ENCODE measurements at places on chromosomes 12 and 14.

DNA sequence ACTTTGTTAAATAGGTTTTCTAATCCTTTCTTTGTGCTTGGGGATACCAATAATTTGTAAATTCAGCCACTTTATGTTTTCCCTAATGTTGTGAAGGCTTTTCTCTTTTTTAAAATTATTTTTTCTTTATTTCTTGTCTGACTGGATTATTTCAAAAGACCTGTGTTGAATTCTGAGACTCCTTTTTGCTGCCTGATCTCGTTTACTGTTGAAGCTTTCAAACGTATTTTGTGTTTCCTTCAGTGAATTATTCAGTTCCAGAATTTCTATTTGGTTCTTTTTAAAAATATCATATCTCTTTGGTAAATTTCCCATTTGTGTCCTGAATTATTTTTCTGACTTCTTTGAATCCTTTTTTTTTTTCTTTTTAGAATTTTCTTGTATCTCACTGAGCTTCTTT is 241.6 kb downstream of the LRIG3 start:
- no peak for DNase-seq

GRCh38 chr14:74575507-74575906 is 36.5 kb downstream of the LTBP2 start:
- no peak for DNase-seq

GRCh38 chr14:96583569-96584041 is 81.4 kb downstream of the PAPOLA start:
- no peak for DNase-seq

- DNase-seq = no peak
Measured at GRCh38 chr12:16670456-16671050, 64.6 kb upstream of the LMO3 start.

DNA sequence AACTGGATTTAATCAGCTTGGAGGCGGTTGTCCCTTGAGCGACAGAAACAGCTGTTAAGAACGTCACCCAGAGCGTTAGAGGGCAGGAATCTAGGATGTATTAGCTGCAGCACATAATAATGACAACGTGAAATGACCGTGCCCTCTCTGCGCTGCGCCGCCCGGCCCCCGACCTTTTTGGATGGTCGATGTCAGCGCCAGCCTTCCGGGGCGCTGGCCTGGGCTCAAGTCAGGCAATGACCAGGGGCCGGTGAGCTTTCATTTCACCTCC is 427 bp upstream of the TMEM120B start:
- DNase-seq = no peak

- DNase-seq = peak; percentile 66
Measured at GRCh38 chr14:96584199-96584906, 82.2 kb downstream of the PAPOLA start.

- DNase-seq = no peak
Measured at GRCh38 chr14:22226381-22226780, 362.6 kb downstream of the DAD1 start.

GRCh38 chr12:110080410-110080809 is 32.1 kb upstream of the C12orf76 start:
- no peak for DNase-seq

GRCh38 chr12:124273630-124274029 is 21.3 kb upstream of the RFLNA start:
- DNase-seq = peak; percentile 38

GRCh38 chr14:103629503-103630121 is 601 bp downstream of the KLC1 start:
- peak; percentile 47 for DNase-seq

DNA sequence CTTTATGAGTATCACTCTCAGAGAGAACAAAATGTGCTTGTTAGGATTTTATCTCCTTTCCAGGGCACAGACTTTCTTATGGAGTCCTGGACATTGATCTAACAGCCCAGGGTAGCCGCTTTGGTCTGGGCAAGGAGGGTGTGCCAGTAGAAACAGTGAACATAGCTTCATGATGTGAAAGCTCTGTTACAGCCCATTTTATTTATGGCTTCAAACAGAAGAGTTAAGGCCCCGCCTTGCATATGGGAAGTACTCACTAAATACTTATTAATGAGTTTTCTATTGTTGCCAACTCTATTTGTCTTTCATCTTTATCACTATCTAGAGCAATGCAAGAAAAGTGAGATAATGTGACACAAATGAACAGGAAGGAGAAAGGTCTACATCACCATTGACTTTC is 200.5 kb downstream of the NTF3 start:
- no peak for DNase-seq

GRCh38 chr12:2691006-2691344 is 103.8 kb upstream of the FKBP4 start:
- DNase-seq = peak; percentile 55

- peak; percentile 23 for DNase-seq
Measured at GRCh38 chr12:14394317-14395073, 29.0 kb downstream of the ATF7IP start.

GRCh38 chr12:86261578-86261977 is 5.4 kb upstream of the MGAT4C start:
- DNase-seq = no peak

GRCh38 chr14:100816950-100817901 is 8.7 kb upstream of the MEG3 start:
- DNase-seq = no peak

DNA sequence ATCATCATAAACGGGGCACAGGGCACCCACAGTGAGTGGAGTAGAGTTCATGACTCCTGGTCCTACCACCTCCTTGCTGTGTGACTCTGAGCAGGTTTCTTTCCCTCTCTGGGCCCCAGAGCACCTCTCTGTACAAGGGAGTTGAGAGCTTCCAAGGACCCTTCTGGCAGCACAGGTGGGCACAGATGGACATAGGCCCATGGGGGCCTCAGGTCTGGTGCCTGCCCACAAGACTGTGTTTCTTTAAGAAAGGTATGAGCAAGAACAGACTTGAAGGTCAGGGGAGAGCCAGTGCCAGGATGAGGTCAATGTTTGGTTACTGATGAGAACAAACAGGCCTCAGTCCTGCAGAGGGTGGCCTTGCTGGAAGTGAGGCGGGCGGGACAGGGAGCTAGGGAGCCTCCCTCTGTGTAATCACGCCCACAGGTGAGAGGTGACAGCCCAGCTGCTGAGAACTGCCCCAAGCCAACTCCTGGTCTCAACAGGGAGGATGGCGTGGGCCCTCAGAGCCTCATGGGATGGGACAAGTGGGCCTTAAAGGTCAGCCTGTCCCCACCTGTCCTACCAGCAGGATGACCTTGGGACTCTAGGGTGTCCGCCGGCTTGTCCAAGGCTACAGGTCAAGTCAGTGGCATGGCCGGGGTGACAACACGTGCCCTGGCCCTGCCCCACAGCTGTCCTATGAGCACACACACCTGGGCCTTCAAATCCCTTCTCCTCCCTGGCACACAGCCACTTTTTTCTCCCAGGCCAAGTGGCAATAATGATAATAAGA is 49.1 kb downstream of the CCDC85C start:
- DNase-seq = no peak

- no peak for DNase-seq
Measured at GRCh38 chr12:92987846-92988621, 58.9 kb upstream of the EEA1 start.

DNA sequence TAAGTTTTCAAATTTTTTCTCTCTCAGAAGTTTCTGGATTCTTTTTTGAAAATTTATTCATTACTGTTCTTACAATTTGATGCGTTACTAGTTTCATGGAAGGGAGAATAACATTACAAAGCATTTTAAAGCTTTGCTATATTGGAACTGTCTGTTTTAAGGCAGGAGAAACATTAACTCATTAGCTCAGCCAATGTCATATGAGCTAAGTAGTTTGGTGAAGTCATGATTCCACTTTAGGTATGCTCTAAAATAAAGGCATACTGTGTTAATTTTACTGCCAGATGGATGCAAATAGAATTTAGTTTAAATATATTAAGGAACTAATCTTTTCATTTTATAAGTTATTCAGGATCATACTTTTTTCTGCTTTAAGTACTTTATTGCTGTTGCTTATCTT is 46.0 kb downstream of the ARID2 start:
- no peak for DNase-seq

GRCh38 chr14:35556548-35556947 is 22.6 kb downstream of the INSM2 start:
- DNase-seq = no peak

GRCh38 chr12:93979189-93979588 is 169.2 kb upstream of the PLXNC1 start:
- DNase-seq = no peak

DNA sequence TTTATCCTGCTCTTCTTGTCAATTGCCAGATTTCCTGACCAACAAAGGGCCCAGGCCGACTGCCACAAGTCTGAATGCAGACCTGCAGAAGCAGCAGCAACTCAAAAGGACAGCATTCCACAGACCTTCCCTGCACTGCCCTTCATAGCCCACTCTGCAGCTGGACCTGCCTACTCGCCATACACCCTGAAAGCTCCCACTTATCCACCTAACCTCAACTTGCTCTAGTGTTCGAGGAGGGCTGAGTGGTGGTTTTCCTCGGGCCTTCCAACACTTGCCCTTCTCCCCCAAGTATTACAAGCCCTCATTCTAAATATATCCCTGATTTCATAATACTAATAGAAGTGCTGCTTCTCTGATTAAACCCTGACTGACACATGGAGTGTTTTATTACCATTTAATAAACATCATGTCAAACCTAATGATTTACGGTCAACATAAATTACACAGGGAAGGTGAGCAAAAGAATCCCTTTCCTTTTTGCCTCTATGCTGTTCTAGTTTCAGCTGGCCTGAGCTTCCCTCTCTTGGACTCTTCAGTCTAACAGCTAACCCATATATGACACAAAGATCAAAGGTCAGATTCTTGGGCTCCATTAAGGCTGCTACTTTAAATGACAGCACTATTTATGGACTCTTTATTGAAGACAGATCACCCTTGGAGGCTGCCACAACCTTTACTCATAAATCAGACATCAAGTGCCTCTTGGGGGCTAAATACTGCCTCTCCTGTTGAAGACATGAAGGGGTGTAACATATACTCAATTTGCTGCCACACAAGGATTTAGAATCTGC is 1546.9 kb upstream of the TMEM132C start:
- no peak for DNase-seq

DNA sequence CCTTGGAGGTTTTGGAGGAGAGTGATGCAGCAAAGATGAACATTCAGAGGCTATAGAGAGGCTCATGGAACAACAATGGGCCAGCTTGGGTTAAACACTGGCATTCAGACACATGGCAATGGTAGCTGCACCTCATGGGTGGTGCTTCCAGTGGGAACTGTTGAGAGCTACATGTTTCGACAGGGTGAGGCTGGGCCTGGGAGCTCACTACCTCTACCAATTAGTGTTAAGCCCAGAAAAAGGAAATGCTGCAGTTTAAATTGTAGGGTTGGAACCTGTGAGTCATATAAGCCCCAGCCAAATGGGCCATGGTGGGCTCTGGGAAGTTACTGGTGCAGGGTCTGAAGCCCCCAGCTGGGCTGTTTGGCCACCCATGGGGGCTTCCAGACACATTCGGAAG is 279.7 kb downstream of the ZFP36L1 start:
- DNase-seq = no peak

DNA sequence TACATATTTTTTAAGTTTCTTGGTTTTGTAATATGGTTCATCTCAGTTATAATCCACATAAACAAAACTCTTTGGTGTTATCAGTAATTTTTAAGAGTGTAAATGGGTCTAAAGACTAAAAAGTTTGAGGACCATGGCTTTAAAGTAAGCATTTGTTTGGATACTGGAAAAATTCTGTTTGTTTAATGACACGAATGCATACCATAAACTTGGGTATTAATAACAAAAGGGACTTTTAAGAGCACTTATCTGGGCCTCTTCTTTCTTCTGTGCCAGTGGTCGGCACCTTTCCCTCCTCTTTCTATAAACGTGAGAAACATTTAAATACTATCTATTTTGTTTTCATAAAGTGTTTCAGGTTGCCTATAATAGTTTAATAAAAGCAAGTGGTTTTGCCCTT is 47.4 kb downstream of the SAMD4A start:
- DNase-seq = no peak

DNA sequence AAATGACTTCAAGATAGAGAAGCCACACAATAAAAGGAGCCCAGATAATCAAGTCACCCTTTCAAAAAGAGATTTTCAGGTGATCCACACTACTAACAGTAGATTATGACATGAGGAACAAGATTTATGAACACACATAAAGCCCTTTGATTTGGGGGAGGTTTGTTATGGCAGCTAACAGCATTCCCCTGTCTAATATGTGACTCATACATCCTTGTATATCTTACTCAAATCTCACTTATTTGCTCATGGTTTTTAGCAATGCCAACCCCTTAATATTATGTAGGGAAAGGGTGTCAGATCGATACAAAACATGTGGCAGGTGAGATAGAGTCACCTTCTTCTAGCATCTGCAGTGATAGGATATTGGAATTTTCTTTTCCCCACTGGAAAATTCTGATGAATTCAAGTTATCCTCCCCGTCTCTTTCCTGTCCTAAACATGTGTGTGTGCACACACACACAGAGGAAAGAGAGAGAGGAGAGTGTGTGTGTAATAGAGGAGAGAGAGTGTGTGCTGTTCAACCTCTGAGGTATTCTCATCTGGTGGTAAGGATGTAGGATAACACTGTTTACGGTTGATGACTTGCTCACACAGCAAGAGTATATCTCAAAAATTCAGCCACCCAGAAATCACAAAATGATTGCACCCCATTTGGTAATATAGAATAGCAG is 319.9 kb downstream of the KCNC2 start:
- DNase-seq = no peak

GRCh38 chr14:105067140-105067968 is 2.1 kb upstream of the GPR132 start:
- no peak for DNase-seq

- no peak for DNase-seq
Measured at GRCh38 chr14:75697386-75697785, 36.3 kb downstream of the TTLL5 start.

GRCh38 chr14:65366802-65367565 is 45.5 kb upstream of the FUT8 start:
- no peak for DNase-seq

- no peak for DNase-seq
Measured at GRCh38 chr14:76814726-76815645, 2.3 kb upstream of the ANGEL1 start.

- DNase-seq = no peak
Measured at GRCh38 chr12:65728455-65728847, 95.8 kb upstream of the HMGA2 start.

DNA sequence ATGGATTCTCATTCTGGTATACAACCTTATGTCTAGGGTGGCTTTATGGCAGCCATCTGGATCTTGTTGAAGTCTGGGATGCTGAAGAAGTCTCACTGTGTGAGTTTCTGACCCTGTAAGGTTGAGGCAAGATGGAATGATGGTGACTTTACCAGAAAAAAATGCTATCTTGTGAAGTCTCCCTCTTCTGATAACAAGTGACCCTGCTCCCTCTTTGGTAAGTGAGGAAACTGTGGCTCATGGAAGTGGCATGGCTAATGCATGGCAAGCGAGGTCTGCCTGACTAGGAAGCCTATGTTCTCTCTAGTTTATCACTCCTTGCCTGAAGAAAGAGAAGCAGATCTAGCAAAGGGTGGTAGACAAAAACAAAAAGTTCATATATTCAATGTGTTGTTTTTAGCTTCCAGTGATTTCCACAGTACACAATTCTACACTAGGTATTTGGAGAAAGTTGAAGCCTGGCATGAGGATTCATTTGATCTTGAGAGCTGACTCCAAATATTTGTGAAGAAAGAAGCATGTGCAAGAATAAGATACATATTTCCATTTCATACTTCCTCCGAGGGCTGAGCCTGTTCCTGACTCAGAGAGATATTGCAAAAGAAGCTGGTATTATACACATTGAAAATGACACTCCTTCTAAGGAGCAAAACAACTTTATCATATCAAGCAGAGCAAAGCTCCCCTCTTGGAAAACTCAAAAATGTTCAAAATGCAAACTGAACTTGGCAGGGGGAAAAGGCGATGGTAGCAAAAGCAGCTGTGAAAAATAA is 63.6 kb downstream of the HELB start:
- no peak for DNase-seq

GRCh38 chr12:95763809-95764253 is 26.7 kb downstream of the NTN4 start:
- DNase-seq = no peak

Measured in neural crest cell (in vitro differentiated cells).